Stimulated activated naive CD4-positive, alpha-beta T cell treated with Interleukin-2 at 50 U/mL for 16 hours (primary cell): ENCODE measurements at places on chromosomes 2 and 18.

DNA sequence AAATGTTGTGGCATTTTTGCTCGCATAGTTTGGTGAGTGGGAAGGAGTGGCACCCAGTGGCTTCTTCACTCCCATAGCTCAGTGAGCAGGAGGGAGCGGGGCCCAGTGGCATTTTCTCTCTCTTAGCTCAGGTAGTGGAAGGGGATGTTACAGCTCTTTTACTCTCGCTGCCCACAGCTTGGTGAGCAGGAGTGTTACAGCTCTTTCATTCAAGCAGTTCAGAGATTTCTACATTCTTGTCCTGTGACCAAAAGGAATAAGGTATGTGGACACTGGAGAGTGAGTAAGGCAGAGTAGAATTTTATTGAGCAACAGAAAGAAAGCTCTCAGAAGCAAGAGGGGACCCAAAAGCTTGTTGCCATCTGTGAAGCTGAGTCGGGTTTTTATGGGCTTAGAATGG lies 192.4 kb downstream of the SPAG16 start:
- no peak for DNase-seq

- DNase-seq = no peak
Measured at GRCh38 chr2:187206071-187206470, 242.0 kb downstream of the CALCRL start.

DNA sequence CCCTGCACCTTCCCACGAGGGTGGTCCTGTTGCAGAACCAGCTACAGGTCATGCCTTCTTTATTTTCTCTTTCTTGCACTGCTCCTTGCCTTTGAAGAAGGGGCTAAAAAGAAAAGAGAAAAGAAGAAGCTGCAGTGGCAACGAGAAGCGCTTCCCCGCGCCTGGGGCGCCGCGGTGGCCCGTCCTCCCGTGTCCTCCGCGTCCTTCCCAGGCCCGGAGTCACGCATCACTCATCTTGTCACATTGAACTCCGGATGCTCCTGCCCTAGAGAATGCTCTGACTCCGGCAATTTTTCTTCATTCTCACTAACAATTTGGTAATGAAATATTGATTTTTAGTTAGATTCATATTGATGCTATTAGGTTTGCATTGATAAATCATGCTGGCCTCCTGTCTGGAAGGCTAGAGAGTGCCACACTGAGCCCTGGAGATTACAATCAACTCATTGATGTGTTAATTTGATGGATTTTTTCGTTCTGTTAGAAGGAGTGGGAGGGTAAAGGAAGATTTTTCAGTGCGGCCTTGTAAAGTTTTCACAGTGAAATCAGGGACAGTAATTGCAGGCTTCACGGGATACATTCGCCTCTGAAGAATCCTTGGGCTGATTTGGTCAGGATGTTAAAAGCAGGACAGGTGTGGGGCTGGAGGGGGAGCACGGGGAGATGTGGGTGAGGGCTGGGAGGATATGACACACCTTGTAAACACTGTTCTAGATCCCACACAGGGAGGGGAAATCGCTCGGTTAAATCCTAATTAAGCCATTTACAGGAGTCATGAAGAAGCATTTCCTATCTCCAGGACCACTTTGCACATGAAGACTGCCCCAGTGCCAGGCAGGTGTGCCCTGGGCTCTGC lies 349.3 kb downstream of the ZNF516 start:
- DNase-seq = no peak

DNA sequence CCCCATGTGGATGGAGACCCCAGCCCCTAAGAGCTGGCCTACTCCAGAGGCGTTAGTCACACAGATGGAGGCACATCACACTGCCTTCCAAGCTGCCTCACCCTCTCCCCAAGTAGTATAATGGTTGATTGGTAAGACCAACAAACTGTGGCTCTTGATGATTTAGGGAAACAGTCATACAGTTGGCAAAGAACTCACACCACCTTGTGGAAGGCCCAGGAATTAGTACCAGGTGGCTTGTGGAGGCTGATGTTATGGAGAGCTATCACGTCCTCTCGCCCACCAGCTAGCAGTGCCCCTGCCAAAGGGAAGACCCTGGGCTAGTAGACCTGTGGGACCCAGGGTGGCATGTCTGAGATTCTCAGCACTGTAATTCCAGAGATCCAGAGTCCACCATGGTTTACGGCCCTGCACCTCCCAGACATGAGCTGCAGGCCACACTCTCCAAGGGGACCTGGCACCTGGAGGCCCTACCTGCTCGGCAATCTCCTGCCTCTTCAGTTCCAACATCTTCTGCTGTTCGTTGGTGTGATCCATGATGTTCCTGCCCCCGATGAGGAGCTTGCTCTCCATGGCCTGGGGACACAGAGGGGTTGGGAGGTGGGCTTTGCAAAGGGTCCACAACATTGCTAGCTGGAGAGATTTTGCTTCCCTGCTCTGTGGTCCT lies 26.3 kb downstream of the KIF3C start:
- no peak for DNase-seq

DNA sequence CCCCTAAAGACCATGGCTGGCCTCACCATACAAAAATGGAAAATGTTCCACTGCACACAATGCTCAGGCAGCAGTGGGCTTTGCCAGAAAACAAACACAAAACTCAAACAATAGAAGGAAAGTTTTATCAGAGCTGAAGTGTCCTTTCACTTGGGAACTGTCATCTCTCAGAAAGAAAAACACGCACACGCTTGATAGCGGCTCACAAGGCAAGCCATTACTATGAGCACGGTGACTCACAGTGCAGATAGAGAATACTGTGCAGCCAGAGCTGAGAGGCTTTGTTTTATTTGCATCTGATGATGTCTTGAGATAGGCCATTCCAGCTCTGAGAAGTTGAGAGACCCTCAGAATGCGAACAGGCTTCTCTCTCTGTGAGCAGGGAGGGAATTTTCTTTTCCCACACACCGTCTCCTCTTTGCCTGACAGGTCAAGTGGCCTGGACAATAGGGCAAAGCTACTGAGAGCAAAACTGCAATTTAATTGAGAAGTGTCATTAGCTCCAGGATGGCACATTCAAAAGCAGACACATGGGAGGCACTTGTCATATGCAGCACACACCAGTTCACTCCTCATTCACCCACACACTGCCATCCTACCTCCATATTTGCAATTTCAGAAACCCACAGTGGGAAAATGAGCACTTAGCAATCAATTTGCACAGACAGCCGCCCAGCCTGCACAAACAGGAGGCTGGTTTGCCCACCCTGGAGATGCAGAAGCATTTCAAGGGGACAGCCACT lies 236.6 kb downstream of the SS18 start:
- no peak for DNase-seq

- no peak for DNase-seq
Measured at GRCh38 chr2:122749405-122749804, 994.0 kb downstream of the TSN start.

- peak; percentile 65 for DNase-seq
Measured at GRCh38 chr2:172253190-172254052, 150.7 kb upstream of the DLX2 start.
